ENCODE measurements at places on chromosomes 6 and 20.
A peak's percentile ranks its signal among the peaks of the same experiment; 100 is the strongest.

- DNase-seq, result no peak
These were observed 1007.9 kb upstream of the FLRT3 start for GRCh38 chr20:15345287-15345686.

GRCh38 chr6:157646012-157646411 is 177.0 kb upstream of the SNX9 start:
- DNase-seq, result no peak

DNA sequence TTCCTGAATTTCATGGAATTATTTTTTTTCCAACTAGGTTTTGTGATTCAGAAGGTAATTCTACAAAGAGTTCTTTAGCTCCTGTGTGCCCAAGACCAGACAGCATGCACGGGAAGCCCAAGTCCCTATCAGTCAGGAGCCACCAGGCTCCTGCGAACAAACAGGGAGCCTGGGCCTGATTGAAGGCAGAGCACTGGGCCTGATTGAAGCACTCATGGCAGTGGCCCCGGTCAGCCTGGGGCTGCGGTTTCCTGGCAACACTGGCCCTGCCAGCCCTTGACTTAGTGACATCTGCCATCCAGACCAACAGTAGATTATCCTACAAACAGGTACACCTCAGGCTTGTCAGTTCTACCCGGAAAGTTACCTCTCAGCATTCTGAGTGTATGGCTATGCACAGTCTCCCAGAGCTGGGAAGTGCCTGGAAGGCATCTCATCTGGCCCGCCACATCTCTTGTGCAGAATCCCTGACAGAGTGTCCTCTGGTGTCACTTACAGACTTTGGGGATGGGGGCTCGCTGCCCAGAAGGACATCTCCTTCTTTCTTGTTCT is 133.8 kb downstream of the VEGFA start:
- DNase-seq, result no peak

- no peak for DNase-seq
These were observed 286.6 kb downstream of the UBE3D start for GRCh38 chr6:82779041-82779440.

- peak; percentile 81 for DNase-seq
These were observed 162.7 kb downstream of the GRM4 start for GRCh38 chr6:33983109-33983716.

DNA sequence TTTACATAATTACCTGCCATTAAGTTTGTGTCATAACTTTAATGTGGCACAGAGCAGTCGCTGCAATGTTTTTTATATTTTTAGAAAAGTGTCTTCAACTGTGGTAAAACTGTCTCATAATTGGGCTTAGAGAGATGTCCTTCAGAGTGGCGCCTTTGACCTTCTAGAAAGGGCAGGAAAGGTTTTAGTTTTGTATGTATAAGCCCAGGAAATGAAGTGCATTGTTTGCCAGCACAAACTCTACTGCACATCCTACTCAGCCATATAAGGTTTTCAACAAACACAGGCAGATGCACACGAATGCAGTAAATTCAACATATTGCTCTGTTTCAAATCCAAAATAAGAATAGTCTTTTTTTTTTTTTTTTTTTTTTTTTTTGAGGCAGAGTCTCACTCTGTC is 201.4 kb downstream of the ALDH8A1 start:
- no peak for DNase-seq

- DNase-seq, result no peak
These were observed 9.0 kb upstream of the FOXC1 start for GRCh38 chr6:1600764-1601157.

GRCh38 chr6:55955684-55956083 is 80.3 kb upstream of the BMP5 start:
- DNase-seq, result no peak

GRCh38 chr6:22023937-22024336 is 272.9 kb downstream of the PRL start:
- no peak for DNase-seq

DNA sequence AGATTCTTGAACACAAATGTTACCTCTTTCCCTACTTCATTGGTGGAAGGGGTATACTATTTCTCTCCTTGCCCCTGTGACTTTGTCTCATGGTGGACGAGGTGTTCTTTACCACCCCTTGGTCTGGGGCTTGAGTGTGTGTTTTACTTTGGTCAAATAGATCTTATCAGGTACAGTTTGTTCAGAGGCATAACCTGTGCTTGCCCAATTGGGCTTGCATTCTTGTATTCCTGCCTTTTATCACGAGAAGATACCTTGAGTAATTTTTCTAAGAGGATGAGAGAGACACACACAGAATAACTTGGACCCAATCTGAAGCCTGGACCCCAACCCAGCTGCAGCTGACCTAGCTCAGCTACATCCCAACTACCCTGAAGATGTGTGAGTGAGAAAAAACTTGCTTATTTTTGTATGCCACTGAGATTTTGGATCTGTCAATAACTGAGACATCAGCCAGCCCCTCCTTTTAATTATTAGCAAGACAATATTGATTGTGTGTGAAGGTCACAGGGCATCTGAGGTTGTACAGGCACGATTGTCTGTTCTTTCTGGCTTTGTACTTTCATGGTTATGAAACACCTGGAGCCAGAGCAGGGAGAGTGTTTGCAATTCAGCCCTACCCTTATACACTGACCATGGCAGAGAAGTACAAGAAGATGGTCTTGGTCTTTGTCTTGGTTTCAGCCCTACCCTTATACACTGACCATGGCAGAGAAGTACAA is 204.7 kb upstream of the SLC35B3 start:
- no peak for DNase-seq

- DNase-seq, result no peak
These were observed 1.6 kb downstream of the HSPA1L start for GRCh38 chr6:31813465-31813849.

DNA sequence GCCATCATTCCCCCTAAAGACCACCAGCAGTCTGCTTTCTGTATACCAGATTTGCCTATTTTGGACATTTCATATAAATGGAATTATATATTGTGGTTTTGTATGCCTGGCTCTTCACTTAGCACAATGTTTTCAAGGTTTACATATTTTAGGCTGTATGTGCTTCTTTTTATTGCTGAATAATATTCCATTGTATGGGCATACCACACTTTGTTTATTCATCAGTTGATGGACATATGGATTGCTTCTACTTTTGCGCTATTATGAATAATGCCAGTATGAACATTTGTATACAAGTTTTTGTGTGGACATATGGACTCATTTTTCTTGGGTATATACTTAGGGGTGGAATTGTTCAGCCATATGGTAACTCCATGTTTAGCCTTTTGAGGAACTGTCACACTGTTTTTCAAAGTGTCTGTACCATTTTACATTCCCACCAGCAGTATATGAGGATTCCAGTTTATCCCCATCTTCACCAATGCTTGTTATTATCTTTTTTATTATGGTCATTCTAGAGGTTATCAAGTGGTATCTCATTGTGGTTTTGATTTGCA is 12.7 kb downstream of the L3MBTL1 start:
- DNase-seq, result no peak

DNA sequence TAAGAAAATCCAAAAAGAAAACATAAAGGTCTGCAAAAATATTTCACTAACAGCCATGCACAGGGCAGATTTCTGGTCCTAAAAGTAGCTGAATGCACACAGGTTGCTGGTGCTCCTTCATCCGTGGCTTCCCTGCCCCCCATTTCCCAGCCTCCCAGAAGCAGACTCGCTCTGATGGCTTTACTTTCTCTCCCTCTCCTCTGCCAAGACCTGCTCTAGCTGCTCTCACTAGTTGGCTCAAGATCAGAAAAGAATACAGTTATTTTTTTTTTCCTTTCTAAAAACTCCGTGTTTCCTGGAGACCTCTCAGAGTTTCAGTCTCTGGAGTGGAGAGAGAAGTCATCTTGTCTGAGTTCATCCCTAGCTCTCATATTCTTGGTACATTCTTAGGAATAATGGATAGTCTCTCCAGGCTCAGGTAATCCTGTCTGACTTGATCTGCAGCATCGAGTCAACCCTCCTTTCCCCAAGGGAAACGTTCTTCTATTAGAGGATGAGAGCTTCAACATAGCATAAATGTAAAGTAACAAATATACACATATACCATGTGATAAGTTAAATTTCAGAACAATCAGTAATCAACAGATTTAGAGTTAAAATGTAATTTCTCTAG is 214.2 kb downstream of the TBC1D7 start:
- no peak for DNase-seq

DNA sequence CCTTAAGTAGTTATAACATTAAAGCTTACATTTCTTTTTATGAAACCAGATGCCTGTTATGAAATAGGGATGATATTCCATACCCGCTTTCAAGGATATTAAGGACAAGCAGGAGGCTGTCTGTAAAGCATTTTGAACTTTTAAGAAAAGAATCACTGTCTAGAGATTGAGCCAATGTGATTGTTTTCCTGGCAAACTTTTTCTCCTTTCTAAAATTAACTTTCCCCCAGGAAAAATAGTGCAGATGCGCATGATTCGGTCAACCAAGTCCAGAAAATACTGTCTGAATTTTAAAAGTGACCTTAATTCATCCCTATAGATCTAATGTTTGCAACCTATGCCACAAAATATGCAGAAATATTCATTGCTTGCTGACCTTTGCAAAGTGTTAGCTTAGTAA is 15.1 kb upstream of the DEK start:
- no peak for DNase-seq

DNA sequence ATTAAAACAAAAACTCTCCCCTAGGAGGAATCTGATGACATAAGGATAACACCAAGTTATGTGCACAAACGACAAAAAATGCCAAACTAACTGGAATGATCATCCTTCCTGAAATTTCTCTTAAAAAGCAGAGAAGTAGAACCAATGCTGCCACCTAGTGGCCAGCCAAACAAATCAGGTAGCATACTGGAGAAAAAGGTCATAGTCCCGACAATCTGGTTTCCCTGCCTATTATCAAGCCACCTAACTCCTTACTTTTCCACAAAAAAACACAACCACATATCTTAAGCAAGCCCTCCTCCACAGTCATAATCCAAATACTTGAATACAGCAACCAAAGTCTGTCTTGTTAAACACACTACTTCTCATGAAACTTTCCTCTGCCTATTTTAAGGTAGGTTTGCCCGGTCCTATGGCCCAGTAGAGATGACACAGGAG is 5.3 kb downstream of the OARD1 start:
- no peak for DNase-seq

DNA sequence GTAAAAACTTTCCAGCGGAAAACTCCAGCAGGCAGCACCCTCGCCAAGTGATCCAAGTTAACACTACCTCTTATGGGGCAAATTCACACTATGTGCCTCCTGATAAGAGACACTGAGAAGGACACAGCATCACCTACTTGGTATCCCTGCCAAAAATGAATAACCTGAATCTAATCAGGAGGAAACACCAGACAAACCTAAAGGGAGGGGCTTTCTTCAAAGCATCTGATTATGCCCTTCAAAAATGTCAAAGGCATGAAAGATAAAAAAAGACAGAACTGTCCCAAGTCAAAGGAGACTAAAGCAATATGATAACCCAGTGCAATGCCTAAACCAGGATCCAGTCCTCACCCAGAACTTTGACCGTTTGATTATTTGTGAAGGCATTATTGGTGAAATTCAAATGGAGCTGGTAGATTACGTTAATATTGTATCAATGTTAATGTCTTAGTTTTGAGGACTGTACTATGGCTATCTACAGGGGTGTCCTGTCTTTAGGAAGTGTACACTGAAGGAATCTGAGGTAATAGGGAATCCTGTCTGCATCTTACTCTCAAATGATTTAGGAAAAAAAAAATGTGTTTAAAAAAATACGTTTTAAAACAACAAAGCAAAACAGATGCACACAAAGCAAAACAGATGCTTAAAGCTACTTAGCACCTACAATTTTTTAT is 8.3 kb downstream of the TBC1D7 start:
- no peak for DNase-seq

GRCh38 chr20:38091441-38092216 is 58.1 kb downstream of the RPRD1B start:
- DNase-seq, result no peak

GRCh38 chr20:45282700-45283550 is 23.7 kb upstream of the RBPJL start:
- no peak for DNase-seq

- no peak for DNase-seq
These were observed 97.0 kb downstream of the BTBD3 start for GRCh38 chr20:12014736-12015135.

Data from H54 (cell line).